ENCODE measurements at places on chromosomes 7 and 10.
A peak's percentile ranks its signal among the peaks of the same experiment; 100 is the strongest.

- no peak for DNase-seq
These were observed 91.1 kb upstream of the CACNA2D1 start for GRCh38 chr7:82534684-82535083.

DNA sequence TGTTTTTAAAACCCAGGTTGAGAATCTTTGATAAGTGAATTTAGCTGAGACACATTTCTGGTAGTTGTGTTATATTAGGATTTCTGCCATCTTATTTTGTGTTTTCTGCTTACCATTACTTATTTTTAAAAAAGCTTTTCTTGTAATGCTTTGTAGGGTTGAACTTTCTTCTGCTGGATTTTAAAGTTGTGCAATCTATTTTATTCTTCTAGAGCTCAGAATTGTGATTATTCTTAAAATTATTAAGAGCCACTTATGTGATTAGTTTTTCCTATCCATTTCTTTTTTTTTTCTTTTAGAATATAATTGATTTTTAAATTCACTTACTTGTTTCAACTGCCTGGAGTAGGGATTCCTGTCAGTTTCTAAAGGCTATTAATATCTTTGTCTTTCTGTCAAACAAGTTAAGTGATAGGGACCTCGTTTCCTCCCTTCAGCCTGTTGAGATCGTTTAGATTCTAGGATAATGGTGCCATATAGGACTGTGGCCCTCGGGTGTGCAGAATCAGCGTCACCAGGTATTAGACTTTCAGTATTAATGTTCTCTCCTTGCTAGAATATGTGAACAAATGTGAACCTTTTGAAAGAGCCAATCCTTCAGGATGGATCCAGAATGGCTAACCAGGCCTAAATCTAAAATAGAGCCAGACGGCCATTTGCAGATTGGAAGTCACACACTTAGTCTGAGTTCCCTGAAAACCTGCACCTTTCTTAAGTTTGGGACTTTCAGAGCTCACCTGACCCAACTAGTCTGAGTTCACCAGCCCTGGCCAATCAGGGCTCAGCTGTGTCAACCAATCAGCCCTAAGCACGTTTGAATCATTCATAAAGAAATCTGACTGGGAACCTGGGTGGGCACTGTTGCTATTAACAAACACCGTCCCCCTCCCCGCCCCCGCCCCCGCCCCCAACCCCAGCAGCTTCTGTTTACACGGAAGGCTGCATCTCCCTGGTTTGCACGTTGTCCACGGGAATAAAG lies 26.2 kb downstream of the CUX1 start:
- no peak for DNase-seq

- DNase-seq = no peak
These were observed 401.9 kb downstream of the TNS3 start for GRCh38 chr7:47179812-47180515.

- DNase-seq = no peak
These were observed 64.4 kb downstream of the ZWINT start for GRCh38 chr10:56296618-56297017.

GRCh38 chr10:4663162-4663992 lies 162.6 kb upstream of the AKR1E2 start:
- DNase-seq = peak; percentile 100

- DNase-seq = no peak
These were observed 133.0 kb upstream of the TNS3 start for GRCh38 chr7:47714669-47715607.

DNA sequence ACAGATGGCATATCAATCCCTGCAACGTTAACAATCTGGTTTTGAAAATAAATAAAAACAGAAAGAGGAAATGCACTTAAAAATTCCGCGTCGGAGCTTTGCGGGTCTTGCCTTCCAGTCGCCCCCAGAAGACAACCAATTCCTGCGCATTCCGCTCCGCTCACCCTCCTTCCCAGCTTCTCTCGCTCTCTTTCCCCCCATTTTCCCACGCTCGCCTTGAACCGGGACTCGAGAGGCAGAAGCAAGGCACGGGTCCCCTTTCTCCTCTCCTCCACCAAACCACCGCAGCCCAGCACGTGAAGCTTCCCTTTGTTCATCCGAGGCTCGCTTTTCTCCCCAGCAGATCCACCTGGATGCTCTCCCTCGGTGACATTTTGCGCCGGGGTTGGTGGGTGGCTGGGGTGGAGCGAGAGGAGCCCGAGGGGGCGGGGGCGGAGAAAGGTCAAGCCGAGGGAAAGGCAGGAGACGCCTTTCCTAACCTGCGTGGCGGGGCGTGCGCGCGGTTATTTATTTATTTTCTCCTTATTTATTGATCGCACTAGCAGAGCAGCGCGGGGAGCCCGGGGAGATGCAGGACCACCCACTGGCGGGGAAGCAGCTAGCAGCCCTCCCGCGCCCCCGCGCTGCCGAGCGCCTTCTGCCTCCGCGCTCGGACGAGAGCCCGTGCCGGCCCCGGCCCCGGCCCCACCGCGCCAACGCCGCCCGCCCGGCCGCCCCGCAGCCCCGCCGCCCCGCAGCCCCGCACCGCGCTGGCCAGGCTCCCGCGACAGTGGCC lies at the start of gene KCND2:
TSS of gene KCND2 (plus strand) at position 475 of the 775 bp plus-strand sequence.
- no peak for DNase-seq

- no peak for DNase-seq
These were observed 52.6 kb downstream of the BICC1 start for GRCh38 chr10:58565271-58565670.

DNA sequence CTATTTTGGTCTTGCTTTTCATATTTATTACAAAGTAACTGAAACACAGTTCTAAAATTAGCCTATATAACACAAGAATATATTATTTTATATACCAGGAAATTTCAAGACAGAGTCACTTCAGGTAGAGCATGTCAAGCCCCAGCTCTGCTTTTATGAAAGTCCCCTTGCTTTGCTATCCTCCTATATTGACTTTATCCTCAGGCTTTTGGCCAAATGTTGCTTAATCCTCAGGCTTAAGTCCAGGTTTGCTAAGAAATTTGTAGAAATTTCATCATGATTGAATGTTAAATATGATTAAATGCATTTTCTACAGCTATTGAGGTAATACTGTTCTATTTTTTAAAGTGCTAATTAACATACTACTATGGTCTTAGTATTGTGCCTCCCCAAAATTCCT lies 227.6 kb downstream of the FZD1 start:
- no peak for DNase-seq

DNA sequence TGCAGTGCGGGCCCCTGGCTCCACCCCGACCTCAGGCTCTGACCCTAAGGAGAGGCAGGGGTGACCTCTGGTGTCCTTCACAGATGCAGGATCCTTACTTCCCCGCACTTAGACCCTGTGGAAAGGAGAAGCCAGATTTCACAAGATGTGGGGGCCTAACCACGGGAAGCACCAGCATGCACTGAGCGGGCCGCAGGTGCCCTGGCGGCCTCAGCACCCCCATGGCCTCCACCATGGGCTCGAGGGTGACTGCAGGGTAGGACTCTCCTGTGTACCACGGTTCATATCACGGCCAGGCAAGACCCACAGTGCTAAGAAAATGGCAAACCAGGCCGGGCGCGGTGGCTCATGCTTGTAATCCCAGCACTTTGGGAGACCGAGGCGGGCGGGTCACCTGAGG lies 410.0 kb upstream of the FOXK1 start:
- DNase-seq = no peak

DNA sequence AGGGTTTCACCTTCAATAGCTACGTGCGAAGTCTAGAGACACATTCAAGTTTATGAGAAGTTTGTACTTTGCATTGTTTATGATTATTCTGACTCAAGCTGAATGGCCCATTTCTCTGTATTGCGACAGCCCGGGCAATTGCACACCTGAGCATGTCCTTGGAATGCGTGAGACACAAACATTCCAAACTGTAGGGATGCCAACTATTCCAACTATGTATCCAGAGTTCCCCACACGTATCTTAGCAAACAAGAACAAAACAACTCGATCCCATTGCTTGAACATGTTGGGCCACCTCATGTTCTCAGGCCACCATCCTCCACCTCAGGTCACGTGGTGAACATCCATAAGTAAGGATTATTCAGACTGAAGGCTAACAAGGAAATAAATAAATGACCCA lies 51.4 kb upstream of the EGFR start:
- peak; percentile 96 for DNase-seq

DNA sequence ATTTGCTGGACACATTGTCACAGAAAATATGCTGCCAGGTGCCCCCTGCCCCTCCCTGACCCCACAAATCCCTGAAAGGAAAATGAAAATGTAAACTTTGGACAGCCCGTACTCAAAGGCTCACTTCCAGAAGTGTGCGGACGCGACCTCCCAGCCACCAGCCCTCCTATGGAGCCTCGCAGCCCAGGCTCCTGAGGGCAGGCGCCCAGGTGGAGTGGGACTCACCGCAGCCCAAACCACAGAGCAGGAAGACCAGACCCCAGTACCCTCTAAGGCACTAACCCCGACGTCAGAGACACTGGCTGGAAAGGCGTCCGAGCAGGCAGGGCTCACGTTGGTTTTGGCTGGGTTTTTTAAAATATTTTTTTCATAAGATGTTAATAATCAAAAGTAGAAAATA lies 57.3 kb downstream of the CSGALNACT2 start:
- no peak for DNase-seq

DNA sequence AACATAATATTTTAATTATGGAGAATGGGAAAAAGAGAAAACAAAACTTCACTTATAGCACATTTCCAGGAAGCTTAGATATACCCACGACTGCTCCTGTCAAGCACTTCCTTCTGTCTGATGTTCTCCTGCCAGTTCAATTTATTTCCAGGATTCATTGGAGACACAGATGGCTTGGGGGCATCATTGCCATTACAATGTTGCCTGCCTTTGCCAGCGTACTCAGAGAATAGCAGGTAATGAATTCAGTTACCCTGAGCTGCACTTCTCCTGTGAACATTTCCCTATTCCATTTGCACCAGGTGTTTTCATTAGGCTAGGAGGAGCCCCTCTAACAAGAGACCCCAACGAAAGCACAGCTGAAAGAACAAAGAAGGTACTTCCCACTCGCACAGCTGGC lies 33.7 kb downstream of the INSIG1 start:
- no peak for DNase-seq

- DNase-seq = no peak
These were observed 142.3 kb downstream of the VPS50 start for GRCh38 chr7:93374345-93374940.

- no peak for DNase-seq
These were observed 623.6 kb downstream of the PTPRN2 start for GRCh38 chr7:157964016-157964415.

GRCh38 chr10:106716381-106716780 lies 448.1 kb downstream of the SORCS1 start:
- no peak for DNase-seq
